ENCODE measurements at places on chromosomes 3 and 15.
A peak's percentile ranks its signal among the peaks of the same experiment; 100 is the strongest.

GRCh38 chr3:65508750-65509422, 529.8 kb downstream of the MAGI1 start:
- no peak for DNase-seq

DNA sequence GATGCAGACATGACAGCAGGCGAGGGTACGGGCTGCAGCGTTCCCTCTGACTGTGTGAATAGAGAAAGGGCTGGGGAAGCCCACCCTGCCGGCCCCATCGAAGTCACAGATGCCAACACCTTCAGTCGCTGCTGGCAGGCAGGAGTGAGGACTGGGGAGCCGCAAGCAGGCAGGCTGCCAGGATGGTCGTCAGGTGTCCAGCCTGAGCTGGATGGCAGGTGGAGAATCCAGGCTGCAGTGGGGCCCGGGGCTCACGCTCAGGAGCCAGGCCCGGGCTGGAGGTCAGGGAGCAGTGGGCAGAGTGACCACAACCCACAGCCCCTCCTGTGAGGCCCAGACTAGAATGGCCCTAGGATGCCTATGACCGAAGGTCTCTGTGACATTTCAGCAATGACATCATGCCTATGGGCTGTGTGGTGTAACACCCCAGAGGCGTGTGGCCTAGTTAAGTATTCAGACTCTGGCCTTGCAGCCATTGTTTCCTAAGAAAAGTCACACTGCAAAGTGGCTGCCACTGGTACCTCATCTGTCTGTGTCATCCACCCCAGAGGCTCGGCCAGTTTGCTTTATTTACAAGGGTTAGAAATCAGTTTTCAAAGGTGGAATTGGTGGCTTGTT, 15.7 kb downstream of the PRR23E start:
- no peak for DNase-seq

GRCh38 chr3:77053795-77054194, 13.9 kb downstream of the ROBO2 start:
- no peak for DNase-seq

- peak; percentile 96 for DNase-seq
Measured at GRCh38 chr3:25427942-25428788, at the start of gene RARB. RARB (plus strand) TSS chr3:25428263; CDS start chr3:25428732, 469 bp downstream.

DNA sequence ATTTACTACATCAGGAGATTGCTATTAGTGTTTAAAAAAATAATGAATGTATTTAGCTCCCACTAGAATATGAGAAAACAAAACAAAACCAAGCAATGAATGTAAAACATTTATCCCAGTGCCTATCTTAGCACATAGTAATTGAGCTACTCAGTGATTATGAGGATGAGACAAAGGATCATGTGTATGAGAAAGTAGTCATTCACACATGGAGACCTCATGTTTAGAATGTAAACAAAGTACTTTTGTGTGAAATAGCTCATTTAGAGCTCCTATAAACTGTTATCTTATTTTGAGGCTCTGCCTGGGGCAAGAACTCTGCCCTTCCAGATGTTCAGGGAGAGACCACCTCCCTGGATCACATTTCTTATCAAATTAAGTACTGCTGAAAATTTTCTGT, 236.8 kb downstream of the LRRN1 start:
- DNase-seq: no peak

DNA sequence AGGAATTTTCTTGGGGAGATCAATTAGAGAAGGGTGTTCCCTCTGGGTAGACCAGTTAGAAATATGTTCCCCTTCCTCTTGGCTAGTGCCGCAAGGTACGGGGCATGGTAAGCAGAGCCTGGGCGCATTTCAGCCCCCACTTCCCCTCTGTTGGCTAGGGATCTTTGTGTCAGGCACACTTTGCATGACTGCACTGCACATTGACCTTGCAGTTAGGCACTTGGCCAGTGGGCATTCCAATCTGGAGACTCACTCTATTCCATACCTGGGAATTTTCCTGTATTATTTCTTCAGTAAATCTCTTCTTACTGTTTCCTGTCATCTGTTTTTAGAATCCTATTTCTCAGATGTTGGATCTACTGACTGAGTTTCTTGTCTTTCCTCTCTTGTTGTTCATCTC, 30.0 kb upstream of the CACNA1D start:
- peak; percentile 2 for DNase-seq

GRCh38 chr3:72938471-72939265, 50.8 kb downstream of the GXYLT2 start:
- DNase-seq: peak; percentile 95

GRCh38 chr15:96346409-96346970, 16.0 kb downstream of the NR2F2 start:
- DNase-seq: no peak

DNA sequence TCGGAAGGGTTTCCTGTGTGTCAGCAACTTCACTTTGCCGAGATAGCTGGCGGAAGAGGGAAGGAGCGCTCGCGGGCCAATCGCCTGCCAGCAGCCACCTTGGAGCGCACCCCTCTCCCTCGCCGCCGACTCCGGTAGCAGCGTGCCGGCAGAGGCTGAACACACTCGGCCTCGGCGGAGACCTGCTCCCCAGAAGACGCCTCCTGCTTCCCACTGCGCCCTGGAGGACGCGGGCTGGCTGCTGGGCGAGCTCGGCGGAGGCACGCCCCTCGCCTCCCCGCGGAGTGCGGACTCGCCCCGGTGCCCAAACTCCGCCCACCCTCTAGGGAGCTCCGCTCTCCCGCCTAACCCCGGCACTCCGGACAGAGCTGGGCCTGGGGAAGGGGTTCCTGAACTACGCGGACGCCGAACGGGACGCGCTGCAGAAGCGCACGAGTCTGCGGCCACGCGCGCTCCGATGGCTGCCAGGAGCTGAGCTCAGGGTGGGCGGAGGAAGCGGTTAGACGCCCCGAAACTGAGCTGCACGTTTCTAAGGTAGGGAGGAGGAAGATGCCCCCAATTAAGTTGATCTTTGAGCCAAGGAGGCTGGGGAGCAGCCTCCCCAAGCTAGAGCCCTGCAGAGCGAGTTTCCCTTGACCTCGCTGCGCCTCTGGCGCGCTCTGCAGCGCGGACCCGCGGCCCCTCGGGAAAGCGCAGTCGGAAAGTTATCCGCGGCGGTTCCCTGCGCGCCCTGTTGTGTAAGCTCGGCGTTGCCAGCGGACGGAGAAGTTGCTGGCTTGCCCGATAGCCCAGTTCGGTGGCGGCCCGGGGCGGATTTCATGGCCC, at the start of gene P2RY1:
Gene P2RY1 (plus strand): TSS at position 356 of the 825 bp plus-strand sequence. CDS start 652 bp downstream, outside the sequence.
- peak; percentile 36 for DNase-seq

- no peak for DNase-seq
Measured at GRCh38 chr3:39515681-39516441, 48.4 kb downstream of the MOBP start.

DNA sequence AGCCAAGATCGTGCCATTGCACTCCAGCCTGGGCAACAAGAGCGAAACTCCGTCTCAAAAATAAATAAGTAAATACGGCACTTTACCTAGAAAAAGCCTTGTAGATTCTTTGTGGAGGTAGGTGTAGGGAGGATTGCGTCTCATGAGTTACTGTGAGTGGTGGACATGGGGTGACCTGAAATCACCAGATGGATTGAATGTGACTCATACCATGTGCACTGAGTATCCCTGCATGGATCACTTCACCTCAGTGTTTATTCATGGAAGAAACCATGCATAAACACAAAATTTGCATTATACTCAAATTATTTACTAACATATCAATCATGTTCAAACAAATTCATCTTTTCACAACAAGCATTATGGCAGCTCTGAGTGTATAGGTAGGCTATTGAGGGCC, 55.9 kb downstream of the MRPS25 start:
- DNase-seq: no peak

- no peak for DNase-seq
Measured at GRCh38 chr3:161320837-161321236, 50.5 kb downstream of the SPTSSB start.

DNA sequence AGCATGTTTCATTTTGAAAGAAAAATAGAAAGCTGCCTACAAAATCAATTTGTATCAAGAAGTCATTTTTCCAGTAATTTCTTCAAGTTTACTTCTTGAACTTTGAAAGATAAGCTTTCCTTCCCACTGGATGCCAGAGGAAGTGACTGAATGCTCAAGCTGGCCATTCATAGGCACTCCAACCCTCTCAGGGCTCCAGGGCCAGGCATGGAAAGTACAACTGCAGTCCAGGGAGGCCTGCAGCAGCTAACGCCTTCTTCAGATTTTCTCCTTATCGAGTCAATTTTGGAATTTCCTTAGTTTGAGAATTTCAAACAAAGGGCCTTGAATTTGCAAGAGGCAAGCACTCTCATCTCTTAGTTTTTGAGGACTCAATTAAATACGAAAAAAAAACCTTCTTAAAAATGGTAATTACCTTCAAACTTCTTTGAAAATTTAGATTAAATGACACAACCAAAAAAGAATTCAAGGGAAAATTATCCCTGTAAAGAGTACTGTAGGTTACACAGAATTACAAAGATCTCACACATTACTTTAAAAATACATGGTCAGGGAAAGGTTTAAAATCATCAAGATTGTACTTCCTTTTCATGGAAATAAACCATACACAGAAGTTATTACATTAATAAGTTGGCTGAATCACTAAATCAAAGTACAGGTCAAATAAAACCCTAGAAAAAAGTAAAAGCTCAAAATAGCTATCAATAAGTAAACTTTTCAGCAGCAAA, 2.5 kb downstream of the UBP1 start:
- peak; percentile 38 for DNase-seq

GRCh38 chr3:195731356-195731905, 10.7 kb downstream of the MUC20 start:
- DNase-seq: no peak

DNA sequence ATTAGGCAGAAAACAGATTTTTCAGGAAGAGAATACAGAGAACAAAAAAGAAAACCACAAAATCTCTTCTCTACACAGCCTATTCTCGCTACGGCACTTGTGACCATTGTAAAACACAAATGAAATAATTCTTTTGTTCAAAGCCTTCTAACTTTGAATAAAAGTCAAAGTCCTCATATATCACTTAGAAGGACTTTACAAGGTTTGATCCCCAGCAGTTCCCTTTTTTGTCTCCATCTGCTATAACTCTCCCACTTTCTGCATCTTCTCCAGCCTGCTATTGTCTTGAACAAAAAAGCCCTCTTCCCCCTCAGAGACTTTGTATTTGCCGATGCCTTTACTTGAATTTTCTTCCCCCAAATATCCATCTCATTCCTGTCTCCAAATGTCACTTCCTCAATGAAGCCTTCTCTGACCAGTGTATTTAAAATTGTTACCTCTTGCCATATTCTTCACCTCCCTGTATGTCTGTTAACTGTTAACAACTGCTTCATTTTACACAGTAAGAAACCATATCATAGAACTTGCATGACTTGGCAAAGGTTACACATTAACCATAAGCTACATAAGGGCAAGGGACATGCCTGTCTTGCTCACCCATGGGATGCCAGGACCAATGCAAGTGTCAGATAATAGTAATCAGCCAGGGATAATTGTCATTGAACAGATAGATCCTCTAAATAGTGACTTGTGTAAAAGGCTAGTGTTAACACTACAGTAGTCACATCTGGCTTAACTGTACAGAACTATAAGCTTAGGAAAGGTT, 122.4 kb downstream of the CBLB start:
- DNase-seq: no peak

GRCh38 chr3:74106925-74107324, 482.2 kb upstream of the PDZRN3 start:
- peak; percentile 23 for DNase-seq

- peak; percentile 97 for DNase-seq
Measured at GRCh38 chr15:39720621-39721611, 61.7 kb downstream of the FSIP1 start.

DNA sequence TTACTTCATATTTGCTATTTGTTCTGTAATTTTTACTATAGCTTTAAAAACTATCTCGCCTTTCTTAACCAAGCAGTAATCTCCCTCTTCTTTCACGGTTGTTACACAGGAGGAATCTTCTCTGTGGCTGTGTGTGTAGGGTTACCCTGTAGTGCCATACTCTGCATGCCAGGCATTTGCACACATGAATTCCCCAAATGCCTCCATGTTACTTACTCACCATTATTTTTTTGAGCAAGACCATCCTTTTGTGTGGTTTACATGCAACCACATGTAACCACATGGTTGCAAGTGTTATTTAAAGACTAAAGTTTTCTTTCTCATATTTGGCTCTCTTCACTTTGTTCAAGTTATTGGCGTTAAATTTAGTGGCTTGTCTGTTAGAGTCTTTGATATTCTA, 45.5 kb downstream of the HPS3 start:
- peak; percentile 49 for DNase-seq

DNA sequence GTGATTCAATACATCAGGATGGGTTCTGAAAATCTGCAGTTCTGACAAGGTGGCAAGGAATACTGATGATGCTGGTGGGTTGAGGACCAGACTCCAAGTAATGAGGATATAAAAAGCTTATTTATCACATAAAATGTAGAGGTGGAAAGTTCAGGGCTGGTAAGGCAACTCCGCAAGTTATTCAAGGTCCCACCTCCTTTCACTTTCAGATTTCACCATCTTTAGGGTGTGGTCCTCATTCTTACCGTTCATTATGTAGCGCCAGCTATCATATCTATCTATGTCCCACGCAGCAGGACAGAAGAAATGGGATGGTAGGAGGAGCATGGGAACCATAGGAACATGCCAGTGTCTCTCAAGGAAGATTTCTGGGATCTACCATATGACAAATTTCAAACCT, 80.3 kb downstream of the IL1RAP start:
- DNase-seq: no peak

DNA sequence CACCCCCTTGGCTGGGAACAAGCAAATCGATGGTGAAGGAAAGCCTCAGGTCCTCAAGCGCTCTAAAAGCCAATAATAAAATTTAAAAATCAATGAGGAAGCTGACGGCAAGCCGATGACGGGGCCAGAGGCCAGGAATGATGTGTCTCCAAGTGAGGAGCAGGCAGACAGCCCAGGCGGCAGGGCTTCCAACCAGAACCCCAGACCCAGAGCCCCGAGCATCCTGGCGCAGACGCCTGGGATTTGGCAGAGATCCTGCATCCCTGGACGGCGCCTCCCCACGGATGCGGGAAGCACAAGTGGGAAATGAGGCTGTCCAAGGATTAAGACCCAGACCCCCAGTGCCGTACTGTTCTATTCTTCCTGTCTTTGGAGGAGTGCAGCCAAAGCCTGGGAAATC, 123.0 kb upstream of the PROK2 start:
- DNase-seq: no peak

GRCh38 chr15:49042165-49042564, 4.1 kb downstream of the SECISBP2L start:
- DNase-seq: no peak

GRCh38 chr3:43423142-43423541, 136.8 kb downstream of the SNRK start:
- peak; percentile 13 for DNase-seq

- peak; percentile 31 for DNase-seq
Measured at GRCh38 chr3:156516961-156517360, 38.0 kb downstream of the SSR3 start.

All from fibroblast of upper back skin (primary cell).